ENCODE measurements at places on chromosomes 4 and X.

- no peak for DNase-seq
Observed at GRCh38 chrX:110588164-110588563, 207.5 kb downstream of the CHRDL1 start.

- no peak for DNase-seq
Observed at GRCh38 chr4:31692399-31692940, 972.3 kb downstream of the PCDH7 start.

- DNase-seq, result peak; percentile 51
Observed at GRCh38 chr4:165118256-165118909, 5.7 kb upstream of the TMEM192 start.

DNA sequence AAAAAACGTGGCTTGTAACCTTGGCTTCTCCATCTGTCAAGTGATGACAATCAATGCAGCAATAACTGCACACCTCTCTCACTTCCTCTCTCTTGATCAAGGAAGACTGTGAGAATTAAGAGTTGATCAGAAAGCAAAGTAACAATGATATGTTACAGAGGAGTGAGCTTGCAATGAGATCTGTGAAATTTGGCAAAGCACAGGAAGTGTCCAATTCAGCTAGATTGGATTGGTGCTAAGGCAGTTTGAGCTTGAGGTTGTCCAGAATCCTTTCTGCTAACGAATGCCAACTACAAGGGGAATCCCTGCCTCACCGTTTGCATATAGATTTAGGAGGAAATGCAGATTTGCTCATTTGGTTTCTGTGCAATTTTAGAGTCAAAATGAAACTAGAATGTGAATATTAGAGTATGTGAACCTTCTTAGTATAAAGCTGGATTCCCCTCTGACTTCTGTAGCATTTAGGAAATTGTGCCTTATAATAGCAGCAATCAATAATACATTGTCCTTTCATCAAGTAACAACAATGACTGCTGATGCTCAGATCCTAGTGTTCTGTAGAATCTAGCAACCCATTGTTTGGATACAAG lies 346.4 kb downstream of the PTTG2 start:
- DNase-seq, result peak; percentile 59

DNA sequence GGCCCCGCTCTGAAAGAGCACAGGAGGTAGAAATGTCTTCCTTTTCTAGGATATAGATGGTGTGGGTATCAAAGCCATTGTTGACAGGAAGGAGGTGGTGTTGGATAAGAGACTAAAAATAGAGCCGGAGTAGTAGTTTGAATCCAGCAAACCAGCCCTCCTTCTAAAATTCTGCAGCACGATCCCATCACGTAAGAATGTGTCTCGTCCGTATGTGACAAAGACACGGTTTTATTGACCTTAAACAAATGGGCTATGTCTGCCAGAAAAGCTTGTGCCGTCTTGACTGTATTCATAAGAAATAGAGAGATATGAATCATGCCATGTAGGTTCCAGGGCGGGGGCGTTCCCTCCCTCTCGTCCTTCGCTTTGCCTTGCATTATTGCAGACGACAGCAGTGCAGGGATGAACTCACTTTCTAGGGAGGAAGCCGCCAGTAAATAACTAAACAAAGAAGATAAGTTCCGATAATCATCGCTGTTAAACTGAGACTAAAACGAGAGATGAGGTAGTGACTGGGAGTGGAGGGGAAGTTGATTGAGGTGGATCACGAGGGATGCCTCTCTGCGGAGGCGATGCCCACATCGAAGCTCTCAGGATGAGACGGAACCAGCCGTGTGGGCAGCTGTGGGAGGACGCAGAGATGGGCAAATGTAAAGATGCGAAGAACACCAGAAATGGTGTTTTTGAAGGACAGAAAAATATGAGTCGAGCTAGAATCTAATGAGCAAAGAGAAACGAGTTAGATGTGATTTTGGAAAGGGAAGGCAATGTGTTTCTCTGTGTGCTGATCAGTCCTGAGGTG lies 3.4 kb downstream of the TENM3 start:
- no peak for DNase-seq

- no peak for DNase-seq
Observed at GRCh38 chrX:17662391-17662790, 74.9 kb upstream of the SCML1 start.

- DNase-seq, result no peak
Observed at GRCh38 chrX:97907791-97908190, 1024.1 kb downstream of the RPA4 start.

DNA sequence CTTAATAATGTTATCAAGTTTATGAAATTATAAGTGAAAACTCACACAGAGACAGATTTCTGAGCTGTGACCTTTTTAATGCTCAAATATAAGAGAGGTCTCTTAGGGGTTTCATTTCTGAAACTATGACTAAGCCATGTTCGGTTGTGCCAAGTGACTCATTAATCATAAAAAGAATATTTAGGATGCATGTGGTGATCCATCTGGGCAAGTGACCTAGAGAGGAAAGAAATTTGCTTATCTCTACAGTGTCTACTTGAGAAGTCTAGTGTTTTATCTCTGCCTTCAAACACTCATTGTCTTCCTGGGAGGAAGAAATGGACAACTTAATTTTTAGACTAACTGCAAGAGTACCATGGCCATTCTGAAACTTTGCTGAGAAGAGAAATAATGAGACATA lies 545.3 kb upstream of the GRID2 start:
- no peak for DNase-seq

GRCh38 chr4:151045907-151046306 lies 30.8 kb upstream of the LRBA start:
- DNase-seq, result peak; percentile 27

DNA sequence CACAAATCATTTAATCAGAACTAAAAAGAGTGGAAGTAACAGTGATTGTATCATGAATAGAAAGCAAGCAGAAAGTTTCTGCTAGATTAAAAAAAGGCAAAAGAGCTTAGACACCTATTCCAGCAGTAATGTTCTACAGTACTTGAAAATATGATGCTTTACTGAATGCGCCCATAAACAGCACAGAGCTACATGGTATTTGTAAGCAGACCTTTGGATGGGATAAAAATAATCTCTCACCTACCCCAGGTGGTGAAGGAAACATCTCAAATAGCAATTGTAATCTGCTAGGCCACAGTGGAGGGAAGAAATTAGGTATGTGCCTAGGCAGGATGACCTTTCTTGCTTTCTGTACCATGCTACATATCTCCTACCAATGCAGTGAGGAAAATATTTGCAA lies 280.9 kb upstream of the PRKX start:
- no peak for DNase-seq

DNA sequence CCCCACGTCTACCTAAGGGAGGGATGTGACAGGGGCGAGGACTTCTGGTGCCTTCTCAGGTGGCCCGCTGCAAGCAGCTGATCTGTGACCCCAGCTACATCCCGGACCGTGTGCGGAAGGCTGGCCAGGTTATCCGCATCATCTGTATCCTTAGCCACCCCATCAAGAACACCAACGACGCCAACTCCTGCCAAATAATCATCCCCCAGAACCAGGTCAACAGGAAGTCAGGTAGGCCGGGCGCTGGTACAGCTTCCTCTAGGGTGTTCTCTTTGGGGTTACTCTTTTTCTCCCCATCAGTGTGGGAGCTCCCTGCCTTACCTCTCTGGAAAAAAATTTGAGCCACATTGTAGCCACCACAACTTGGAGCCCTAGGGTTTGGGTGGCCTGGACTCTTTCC lies 2.4 kb upstream of the FAM50A start:
- no peak for DNase-seq

DNA sequence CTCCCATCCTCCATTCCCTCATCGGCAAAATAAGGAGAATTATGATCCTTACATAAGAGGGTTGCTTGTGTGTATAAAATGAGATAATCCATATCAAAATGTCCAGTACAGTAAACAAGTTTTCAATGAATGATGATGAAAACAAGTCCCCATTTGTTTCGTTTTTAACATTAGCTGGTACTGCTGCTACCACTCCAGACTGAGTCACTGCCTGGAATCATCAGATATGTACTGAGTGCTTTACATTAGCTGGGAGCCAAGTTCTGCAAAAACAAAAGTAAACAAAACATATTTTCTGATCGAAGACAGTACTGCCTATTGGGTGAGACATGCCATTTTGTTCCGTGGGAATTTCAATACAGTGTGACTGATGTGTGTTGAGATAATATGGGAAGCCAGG lies 123.2 kb upstream of the IGFBP7 start:
- no peak for DNase-seq

DNA sequence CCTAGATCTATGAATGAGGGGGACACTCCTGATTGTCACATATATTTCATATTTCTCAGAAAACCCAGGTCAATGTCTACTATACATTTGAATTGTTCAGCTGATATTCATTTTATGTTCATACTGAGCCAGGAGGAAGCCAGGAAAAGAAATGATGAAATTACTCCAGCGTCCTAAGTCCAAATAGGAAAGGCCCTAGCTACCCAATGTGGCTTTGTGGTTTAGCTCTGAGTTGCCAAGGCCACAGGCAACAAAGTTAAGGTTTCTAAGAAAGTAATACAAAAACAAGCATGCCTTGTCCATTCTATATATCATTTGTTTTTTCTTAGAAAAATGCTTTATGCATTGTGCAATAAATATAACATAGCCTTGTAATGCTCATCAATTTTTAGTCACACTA lies 4.5 kb upstream of the CSN2 start:
- no peak for DNase-seq

DNA sequence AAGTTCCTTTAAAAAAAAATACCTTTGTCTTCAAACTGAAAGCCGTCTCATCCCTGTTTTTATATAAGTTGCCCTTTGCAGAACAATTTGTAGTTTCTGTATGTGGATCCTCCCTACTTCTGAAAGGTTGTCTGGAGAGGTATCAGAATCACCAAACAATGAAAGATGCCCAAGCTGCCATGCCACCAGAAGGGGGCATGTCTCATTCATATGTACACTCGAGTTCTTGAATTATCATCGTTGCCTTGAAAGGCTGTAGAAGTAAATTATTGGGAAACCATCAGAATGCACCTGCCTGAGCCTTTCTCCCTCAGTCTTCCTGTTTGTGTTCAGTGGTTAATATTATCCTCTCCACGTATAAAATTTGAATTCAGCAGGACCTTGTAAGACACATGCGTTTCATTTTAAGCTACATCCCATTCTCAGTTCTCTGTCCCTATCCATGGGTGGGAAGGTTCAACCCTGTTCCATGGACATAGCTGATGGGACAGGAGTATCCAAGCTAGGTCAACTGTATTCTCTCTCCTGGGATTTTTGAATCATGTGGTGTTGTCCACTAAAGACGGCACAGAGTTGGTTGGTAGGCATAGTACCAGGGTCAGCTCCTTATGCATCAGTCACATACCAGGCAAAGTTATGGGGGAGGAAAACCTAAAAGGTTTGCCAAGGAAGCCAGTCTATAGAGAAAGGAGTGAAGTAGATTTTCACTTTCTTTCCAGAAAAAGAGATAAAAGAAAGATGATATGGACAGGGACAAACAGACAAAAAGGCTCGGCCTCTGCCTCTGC lies 24.0 kb downstream of the GALNT7 start:
- DNase-seq, result no peak

- no peak for DNase-seq
Observed at GRCh38 chr4:4415806-4416805, 29.2 kb downstream of the NSG1 start.

DNA sequence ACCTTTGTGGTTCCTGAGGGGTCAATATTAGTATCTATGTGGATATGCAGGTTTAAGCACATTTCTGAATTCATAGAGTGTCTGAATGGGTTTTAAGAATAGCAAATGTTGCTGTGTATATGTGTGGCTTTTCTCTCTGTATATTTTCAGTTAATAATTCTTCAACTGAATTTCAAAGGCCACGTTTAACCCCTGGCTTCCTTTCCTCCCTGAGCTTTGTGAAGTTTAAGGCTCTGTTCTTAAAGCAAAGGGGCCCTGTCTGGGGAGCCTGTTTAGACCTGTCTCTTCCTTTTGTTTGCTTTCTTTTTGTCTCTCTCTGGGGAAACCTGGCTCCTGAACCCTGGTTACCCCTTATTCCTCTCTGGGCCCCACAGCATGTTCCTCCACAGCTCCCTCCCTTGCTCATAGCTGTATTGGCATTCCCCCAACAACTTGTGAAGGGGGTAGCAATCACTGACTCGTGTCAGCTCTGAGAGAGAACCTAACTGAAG lies 139.1 kb downstream of the COL4A6 start:
- DNase-seq, result no peak

DNA sequence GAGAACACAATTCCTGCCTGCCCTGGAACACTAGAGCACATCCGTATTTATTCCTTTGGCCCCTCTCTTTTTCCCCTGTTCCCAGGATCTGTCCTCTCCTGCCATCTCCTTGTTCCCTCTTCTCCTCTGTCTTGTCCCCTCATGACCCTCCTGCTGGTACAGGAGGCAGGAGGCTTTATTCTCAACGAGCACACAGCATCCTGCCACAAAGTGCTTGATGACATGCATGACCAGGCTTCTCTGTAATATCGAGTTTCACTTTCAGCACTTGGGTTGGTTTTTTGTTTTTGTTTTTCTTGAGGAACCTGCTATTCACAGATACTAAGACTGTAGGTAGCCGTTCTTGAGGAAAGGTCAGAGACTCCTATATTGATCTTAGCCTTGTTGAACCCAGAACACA lies 35.3 kb downstream of the NALF2 start:
- DNase-seq, result no peak

DNA sequence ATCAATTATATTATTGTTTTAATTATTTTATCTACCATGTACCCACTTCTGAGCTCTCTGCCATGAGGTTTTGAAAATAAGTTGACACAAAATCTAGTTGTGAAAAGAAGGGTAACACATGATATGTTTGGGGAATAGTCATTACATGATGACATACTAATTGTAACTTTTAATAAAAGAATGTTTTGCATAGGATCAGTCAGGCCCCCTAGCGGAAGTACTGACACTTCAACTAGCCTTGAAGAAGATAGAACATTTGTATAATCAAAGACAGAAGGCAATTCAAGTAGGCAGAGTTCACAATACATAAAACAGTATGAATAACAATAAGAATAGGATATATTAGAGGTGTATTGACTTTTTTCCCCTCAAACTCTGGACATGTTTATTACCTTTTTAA lies 1191.0 kb upstream of the AGA start:
- DNase-seq, result no peak

GRCh38 chr4:65416891-65417290 lies 253.4 kb downstream of the EPHA5 start:
- no peak for DNase-seq

GRCh38 chr4:4267981-4268380 lies 20.0 kb upstream of the TMEM128 start:
- no peak for DNase-seq
